ENCODE measurements at places on chromosomes 11 and 22.

DNA sequence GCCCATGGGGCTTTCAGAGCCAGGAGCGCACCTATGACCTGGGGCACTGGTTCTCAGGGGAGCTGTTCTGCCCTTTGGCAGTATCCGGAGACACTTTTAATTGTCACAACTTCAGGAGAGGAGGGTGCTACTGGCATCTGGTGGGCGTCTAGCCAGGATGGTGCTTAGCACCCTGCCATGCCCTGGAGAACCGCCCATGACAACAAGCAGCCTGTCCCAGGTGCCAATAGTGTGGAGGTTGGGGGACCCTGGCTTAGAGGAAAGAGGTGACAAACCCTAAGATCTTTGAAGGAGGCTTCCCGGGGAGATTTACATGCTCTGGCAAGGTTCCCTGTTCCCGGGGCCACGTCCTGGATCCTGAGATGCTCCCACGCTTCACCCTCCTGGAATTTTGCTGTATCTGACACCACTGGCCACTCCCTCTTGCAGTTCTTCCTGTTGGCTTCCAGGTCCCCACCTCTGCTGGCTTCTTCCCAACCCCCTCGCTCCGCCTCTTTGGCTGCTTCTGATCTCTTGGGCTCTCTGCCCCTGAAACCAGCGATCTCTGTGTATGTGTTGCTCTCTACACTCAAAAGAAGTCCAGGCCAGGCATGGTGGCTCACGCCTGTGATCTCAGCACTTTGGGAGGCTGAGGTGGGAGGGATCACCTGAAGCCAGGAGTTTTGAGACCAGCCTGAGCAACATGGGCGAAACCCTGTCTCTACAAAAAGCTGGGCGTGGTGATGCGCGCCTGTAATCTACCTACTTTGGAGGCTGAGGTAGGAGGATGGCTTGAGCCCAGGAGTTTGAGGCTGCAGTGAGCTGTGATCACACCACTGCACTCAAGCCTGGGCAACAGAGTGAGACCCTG, 31.1 kb downstream of the FADS3 start:
- peak; percentile 77 for DNase-seq

DNA sequence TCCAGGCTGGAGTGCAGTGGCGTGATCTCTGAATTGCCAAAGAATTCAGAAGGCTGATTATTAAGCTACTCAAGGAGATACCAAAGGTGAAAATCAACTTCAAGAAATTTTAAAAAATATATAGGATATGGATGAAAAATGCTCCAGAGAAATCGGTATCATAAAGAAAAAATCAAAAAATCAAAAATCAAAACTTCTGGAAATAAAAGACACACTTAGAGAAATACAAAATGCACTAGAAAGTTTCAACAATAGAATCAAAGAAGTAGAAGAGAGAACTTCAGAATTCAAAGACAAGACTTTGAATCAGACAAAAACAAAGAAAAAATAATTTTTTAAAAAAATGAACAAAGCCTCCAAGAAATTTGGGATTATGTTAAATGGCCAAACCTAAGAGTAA, 45.6 kb upstream of the CLTCL1 start:
- no peak for DNase-seq

- no peak for DNase-seq
These were observed 4.6 kb upstream of the TMEM123 start for GRCh38 chr11:102457056-102457677.

DNA sequence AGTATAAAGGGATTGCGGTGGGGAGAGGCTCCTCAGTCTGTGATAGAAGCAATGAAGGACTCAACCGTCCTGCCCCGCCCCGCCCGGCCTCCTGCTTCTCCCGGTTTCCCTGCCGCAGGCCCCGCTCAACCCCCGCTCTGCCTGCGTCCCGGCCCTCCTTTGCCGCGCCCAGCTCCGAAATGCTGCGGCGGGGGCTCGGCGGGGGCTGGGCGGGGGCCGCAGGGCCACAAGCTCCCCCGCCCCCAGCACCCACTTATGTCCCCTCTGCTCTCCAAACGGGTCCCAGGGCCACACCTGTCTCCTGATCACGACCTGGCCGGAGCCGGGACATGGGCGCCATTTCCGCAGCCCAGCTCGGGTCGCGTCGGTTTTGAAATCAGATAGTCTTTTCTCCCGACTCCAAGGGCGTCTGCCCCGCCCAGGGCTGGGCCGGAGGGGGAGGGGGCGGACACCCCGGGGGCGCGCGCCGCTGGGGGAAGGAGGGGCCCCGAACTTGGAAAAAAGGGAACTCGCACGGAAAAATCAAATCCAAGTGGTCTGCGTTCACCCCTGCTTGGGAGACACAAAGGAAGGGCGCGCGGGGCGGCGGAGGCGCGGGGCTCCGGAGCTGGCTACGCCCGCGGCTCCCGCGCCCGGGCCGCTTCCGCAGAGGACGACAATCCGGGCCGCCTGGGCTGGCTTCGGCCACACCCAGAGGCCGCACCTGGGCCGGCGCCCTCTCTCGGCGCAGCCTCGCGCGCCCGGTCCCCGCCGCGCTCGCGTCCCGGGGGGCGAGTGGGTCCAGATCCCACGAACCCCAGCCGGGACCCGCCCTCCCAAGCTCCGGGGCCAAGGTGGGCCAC, 70.6 kb upstream of the EP300 start:
- DNase-seq: peak; percentile 82

GRCh38 chr11:120525261-120526171, 14.0 kb downstream of the GRIK4 start:
- no peak for DNase-seq

DNA sequence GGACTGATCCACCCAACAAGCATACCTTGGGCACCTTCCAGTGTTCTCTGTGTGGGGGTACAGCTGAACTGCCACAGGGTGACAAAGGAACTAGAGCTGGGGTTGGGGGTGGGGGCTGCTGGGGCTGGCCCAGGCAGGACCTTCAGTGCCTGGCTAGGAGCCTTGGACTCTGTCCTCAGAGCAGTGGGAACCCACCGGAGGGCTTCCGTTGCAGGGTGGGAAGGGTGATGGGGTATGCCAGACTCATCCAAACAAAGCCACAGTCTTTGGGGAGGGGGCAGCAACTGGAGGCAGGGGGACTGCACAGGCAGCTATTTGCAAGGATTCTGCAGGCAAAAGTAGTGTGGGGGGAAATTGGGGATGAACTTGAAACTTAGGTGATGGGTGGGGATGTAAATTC, 35.7 kb upstream of the CLDN5 start:
- no peak for DNase-seq

DNA sequence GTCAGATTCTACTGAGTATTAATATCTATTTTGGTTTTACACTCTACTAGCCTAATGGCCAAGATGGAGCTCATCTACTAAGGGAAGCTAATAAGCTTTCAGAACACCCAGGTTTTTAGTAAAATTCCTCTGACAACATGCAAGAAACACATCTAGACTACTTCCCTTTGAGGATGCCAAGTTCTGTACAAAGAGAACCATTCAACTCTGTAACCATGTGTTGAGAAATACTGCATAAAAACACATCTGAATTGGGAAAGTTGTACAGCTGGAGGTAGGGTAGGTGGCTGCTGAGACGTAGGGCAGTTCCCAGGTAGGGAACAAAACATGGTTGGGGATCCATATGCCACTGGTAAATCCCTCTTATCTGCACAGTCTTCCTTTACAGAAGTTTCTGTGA, 66.2 kb downstream of the SC5D start:
- DNase-seq: no peak

DNA sequence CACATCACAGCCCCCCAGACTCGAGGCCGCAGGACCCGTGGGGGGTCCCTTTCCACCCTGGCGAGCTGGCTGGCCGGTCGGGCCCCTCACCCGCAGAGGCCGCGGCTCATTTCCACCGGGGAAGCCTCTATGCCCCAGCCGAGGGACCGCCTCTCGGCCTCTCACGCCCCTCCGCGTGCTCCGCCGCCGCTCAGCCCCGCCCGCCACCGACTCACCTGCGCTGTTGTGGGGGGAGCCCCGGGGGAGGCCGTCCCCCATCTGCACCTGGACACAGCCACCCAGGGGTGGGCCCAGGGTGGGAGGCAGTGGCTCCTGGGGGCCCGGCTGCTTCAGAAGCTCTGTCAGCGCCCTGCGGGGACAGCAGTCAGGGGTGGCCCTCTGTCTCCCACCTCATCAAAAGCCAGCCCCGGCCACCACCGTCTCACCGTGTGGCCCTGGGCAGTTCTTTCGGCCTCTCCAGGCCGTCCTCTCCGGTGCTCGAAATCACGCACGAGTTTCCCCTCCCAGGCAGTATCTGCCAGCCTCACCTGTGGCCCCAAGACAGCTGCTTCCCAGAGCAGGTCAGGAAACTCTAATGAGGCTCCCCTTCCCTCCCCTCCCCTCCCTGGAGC, 3.8 kb downstream of the SHISA8 start:
- peak; percentile 93 for DNase-seq

DNA sequence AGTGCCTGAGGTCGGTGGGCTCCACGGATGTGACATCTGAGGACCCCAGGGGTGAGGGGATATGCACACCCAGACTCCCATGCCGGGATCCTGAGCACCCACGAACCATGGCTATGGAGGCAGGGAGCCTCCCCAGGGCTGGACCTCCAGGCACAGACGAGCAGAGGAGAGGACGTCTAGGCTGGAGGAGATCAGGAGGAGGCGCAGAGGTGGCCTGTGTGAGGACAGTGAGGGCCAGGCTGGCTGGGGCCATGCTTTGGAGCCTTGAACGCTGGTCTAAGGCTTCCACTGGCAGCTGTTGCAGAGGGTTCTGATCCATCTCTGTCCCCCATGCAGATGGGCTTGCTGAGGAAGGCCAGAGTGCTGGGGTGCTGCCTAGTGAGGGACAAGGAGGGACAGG, 29.0 kb downstream of the FGF4 start:
- no peak for DNase-seq

- DNase-seq: peak; percentile 38
These were observed 7.5 kb upstream of the LIN7C start for GRCh38 chr11:27514076-27514475.

DNA sequence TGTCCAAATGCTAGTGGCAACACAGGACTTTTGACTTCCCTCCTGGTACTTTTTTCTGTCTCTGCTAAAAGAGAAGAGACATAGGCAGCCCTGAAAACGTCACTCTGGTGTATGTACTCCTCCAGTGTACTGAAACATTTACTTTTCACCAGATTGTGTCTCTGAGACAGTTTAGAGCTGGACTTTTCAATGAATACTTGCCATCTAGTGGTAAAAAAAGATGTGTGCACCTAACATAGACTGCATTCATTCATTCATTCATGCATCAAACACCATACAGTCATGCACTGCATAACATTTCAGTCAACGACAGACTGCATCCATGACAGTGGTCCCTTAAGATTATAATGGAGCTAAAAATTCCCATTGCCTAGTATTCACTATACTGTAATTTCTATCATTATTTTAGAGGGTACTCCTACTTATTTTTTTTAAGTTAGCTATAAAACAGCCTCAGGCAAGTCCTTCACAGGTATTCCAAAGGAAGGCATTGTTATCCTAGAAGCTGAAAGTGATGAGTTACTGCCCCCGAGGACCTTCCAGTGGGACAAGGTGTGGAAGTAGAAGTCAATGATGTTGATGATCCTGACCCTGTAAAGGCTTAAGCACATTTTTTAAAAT, 186.2 kb downstream of the SPON1 start:
- DNase-seq: no peak

- DNase-seq: peak; percentile 79
These were observed 38.2 kb upstream of the LYVE1 start for GRCh38 chr11:10606536-10607208.

DNA sequence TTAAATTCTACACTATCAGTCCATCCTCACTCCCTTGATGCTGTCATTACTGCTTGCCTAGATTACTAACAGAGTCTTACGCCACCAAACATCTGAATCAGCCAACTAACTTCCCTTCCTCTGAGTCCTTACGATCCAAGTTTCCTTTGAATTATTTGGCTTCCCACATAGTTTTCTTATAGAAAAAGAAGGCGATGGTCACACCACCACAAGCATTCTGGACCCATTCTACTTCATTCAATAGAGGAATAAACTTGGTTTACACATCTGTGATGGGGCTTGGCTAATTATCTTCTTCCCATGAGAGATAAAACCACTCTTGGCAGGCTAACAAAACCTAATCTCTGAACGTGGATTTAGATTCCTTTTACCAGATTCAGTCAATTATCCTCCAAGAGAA, 35.0 kb downstream of the INTS4 start:
- peak; percentile 15 for DNase-seq

- DNase-seq: peak; percentile 76
These were observed 2.8 kb downstream of the ZFTA start for GRCh38 chr11:63765688-63766241.

- no peak for DNase-seq
These were observed 52.7 kb downstream of the PHF21B start for GRCh38 chr22:44956840-44957767.

- DNase-seq: peak; percentile 92
These were observed 36.8 kb downstream of the MYH9 start for GRCh38 chr22:36350751-36351594.

DNA sequence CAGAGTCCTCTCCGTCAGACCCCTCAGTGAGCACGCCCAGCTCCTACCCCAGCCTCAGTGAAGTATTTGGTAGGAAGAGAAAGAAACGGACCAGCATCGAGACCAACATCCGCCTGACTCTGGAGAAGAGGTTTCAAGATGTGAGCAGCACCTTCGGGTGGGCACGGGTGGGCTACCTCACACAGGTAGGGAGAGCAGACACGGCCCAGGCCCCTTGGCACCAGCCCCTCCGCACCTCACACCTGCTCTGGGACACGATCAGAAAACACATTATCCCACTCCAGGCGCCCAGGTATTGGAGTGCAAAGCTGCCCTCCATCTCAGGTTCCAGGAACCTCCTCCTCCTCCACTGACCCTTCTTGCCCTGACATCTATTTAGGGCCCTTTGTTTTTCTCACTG, 17.6 kb upstream of the TLCD5 start:
- no peak for DNase-seq

- no peak for DNase-seq
These were observed 42.7 kb downstream of the SLC1A2 start for GRCh38 chr11:35376613-35377012.

DNA sequence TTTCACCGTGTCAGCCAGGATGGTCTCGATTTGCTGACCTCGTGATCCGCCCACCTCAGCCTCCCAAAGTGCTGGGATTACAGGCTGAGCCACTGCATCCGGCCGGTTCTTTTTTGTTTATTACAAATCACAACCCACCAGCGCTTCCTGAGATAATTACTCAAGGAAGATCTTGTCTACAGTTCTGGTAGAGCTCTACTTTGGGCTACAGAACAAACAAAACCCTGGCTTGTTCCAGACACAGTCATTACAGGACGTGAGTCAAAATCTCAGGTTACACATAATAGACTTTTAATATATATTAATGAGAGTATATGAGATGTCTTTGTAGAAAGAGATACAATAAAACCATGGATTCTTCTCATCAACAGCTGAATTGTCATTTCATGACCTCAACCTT, 42.8 kb upstream of the NUP50 start:
- no peak for DNase-seq

GRCh38 chr11:47477323-47477722, 28.4 kb upstream of the RAPSN start:
- no peak for DNase-seq
